ENCODE measurements at places on chromosomes 1 and 21. TPM values are rescaled to one million over a fixed set of nuclear protein-coding genes. Genes with fewer than 3 reads are reported as not detected.

GRCh38 chr1:208369045-208369444 is 124.9 kb upstream of the PLXNA2 start:
- H3K27ac ChIP-seq = no peak overlapping the region
- H3K4me3 ChIP-seq = no peak overlapping the region
- no peaks in the 10 kb centered on the region for H3K27me3 ChIP-seq
- H3K36me3 ChIP-seq = no peaks in the 10 kb centered on the region

NGF gene
- not detected for polyA plus RNA-seq

DNA sequence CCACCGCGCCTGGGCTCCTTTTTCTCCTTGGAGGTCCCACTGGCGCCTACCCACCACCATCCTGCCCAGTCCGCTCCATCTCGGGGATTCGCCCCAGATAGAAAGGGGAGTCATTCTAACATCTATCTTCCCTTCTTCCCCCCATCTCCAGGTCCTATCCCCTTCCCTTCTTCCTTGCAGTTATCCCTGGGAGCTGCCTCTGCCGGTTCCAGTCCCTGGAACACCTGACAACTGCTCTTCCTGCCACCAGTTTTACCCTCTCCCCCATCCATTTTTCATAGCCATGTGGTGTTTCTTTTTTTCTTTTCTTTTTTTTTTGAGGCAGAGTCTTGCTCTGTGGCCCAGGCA is 12.0 kb upstream of the COL16A1 start:
- H3K27me3 ChIP-seq = peaks cover 78% of the 10 kb centered on the region
- H3K27ac ChIP-seq = no peak overlapping the region
- no peak for DNase-seq
- H3K4me1 ChIP-seq = peaks cover 15% of the 10 kb centered on the region
- no peaks in the 10 kb centered on the region for H3K36me3 ChIP-seq
- H3K4me3 ChIP-seq = peak overlapping the region; percentile 90

KIF21B gene
- polyA plus RNA-seq = 6.7 TPM

- H3K36me3 ChIP-seq = peaks cover 35% of the 10 kb centered on the region
- no peak for DNase-seq
- H3K4me3 ChIP-seq = no peak overlapping the region
- H3K27ac ChIP-seq = no peak overlapping the region
- H3K27me3 ChIP-seq = no peaks in the 10 kb centered on the region
- peaks cover 4% of the 10 kb centered on the region for H3K4me1 ChIP-seq
Measured at GRCh38 chr1:231667896-231668506, 41.4 kb downstream of the DISC1 start.

- DNase-seq = no peak
- H3K4me3 ChIP-seq = peak overlapping the region; percentile 94
- peaks cover 80% of the 10 kb centered on the region for H3K4me1 ChIP-seq
- H3K27ac ChIP-seq = peak overlapping the region; percentile 100
- H3K36me3 ChIP-seq = peaks cover 13% of the 10 kb centered on the region
Measured at GRCh38 chr21:42526379-42526727, 12.7 kb downstream of the SLC37A1 start.

DYNLT4 gene
- not detected for polyA plus RNA-seq

- peaks cover 21% of the 10 kb centered on the region for H3K36me3 ChIP-seq
- DNase-seq = no peak
- no peaks in the 10 kb centered on the region for H3K4me1 ChIP-seq
Measured at GRCh38 chr1:23854568-23854967, 13.5 kb downstream of the FUCA1 start.

GRCh38 chr1:179770887-179771502 is 27.9 kb downstream of the FAM163A start:
- DNase-seq = no peak
- H3K36me3 ChIP-seq = peaks cover 18% of the 10 kb centered on the region
- no peak overlapping the region for H3K4me3 ChIP-seq
- no peaks in the 10 kb centered on the region for H3K4me1 ChIP-seq
- no peak overlapping the region for H3K27ac ChIP-seq
- H3K27me3 ChIP-seq = peaks cover 36% of the 10 kb centered on the region

GRCh38 chr1:241213139-241213538 is 143.9 kb downstream of the RGS7 start:
- no peaks in the 10 kb centered on the region for H3K27me3 ChIP-seq
- no peak overlapping the region for H3K4me3 ChIP-seq
- H3K4me1 ChIP-seq = no peaks in the 10 kb centered on the region
- no peak overlapping the region for H3K27ac ChIP-seq
